ENCODE measurements at places on chromosomes 6 and 20. TPM values are rescaled to one million over a fixed set of nuclear protein-coding genes. Genes with fewer than 3 reads are reported as not detected.

GRCh38 chr20:44516491-44516890 is 5.4 kb downstream of the SERINC3 start:
- DNase-seq = no peak

- DNase-seq = no peak
These were observed 16.4 kb downstream of the SOX4 start for GRCh38 chr6:21609881-21610329.

- DNase-seq = no peak
These were observed 111.7 kb downstream of the PREX1 start for GRCh38 chr20:48716086-48716485.

GRCh38 chr6:11731423-11731822 is 47.2 kb downstream of the ADTRP start:
- DNase-seq = no peak

- no peak for DNase-seq
These were observed 20.9 kb downstream of the HIVEP1 start for GRCh38 chr6:12032783-12033573.

ZC3H12D gene
- total RNA-seq = 4.7 TPM

DNA sequence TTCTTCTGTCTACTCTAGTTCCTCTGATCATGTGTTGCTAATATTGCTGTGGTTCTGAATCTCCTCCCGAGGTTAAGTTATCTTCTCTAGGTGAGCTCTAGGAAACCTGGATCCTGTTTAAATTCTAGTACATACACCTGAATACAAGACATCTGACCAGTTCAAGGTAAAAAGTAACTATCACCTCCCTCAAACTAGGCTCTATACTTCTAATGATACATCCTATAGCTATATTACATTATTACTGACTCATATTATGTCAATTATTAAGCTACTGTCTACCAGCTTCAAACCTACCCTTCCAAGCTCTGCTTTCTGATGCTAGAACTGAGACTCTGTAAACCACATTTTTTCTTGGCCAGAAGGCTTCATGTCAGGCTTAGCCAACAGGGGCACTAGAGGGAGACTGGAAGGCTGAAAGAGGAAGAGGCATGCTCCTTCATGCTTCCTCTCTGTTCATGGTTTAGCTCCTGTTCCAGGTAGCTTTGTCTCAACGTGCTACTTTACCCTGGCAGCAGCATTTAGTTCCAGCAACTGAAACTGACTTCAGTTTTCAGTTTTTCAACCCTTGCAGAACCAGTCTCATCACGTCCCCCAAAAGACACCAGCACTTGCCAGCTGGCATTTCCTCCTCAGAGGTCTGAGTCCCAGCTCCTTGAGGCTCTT is 148.4 kb upstream of the TOP1 start:
- no peak for DNase-seq

CRISP1 gene
- not detected for total RNA-seq

GRCh38 chr6:24920136-24920535 is 15.6 kb downstream of the RIPOR2 start:
- DNase-seq = no peak

- no peak for DNase-seq
These were observed 79.1 kb downstream of the FILIP1 start for GRCh38 chr6:75414445-75415021.

- no peak for DNase-seq
These were observed 41.5 kb upstream of the ARMH2 start for GRCh38 chr6:24840187-24840586.

TRIM15 gene
- not detected for total RNA-seq

MYH7B gene
- total RNA-seq = 0.55 TPM

DNA sequence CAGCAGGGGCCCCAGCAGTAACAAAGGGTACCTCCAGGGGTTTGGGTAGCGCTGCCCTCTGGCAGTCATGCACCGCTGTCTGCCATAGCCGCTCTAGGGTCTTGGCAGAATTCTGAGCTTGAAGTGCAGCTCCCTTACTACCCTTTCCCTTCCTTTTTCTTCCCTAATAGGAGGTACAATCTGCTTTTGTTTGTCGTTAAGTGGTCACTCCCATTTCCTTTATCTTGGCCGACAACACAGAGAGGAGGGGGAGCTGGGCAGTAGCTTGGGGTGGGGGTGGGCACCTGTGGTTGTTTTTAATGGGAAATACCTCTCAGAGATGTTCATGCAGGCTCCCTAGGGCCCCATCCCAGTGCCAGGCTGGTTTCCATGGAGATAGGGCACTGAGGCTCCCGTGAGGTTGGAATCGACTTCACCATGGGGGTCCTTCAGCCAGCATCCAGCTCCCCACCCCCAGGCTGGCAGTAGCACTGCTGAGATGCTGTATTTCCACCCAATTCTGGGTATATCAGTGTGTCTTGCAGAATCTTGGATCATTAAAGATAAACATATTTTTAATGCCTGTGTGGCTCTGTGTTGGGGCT is 18.6 kb downstream of the CCDC167 start:
- no peak for DNase-seq

TUBB2A gene
- total RNA-seq = 53.5 TPM

DNA sequence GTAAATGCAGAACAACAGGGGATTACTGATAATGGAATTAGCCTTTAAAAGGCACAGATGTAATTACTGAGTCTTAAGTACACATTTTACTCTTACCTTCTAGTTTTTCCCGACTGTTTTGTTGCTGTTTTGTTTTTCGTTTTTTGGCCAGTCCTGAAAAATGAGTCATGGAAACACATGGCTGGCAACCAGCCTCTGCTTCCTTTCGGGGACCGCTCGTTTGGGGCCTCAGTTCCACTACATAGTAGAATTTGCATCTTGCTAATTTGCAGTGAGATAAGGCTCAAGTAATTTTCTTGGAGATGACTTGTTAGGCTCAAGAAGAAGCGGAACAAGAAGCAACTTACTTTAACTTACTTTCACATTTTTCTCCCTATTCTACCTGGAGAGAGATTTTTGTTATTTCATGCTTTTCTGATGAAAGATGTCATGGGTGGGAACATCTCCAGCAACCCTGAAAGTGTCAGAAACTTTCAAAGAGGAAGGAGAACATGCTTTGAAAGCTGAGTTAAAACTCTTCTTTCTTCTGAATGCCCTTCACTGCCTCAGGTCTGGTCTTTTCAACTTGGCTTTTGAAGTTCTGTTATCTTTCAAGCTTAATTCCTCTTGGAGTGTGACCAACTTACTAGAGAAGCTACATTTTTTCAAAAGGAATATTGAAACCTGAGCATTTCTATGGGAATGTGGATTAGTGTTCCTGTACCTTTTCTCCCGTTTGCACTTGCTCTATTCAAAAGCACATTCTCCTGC is 71.5 kb upstream of the HDAC2 start:
- DNase-seq = no peak

DNA sequence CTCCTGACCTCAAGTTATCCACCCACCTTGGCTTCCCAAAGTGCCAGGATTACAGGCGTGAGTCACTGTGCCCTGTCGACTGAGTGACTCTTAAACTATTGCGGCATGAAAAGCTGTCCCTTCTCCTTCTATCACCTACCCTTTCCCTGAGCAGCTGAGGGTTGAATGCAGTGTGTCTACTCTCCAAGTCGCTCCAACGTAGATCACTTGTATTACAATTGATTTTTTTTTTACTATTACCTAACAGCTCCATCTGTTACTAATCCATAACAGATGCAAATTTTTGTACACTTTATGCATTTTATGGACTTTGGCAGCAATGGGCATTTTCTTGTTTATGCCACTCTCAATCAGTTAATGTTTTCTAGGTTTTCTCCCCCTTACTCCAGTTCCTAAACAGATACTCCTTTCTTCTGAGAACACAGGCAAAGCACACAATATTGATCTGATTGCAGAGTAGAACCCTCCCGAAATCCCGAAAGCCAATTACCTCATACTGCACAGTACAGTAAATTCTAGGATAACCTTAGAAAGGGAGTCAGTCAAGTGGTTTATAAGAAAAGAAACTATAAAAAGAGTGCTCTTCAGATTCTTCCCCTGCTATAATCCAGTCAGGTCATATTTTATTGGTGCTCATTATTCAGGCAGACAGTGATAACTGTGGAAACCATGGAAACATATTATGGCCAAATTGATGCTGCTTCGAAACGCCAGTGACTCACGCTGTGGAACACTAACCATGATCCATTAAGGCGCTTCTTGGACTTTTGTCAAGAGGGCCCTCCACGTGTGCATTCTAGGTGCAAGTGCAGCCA is 273.0 kb downstream of the ADGB start:
- DNase-seq = no peak

GRCh38 chr6:166927240-166927934 is 29.0 kb downstream of the RNASET2 start:
- DNase-seq = no peak

Data from lung (tissue), 17 donors.